Kidney epithelial cell (primary cell): ENCODE measurements at places on chromosomes 6 and 20. TPM values are rescaled to one million over a fixed set of nuclear protein-coding genes. Genes with fewer than 3 reads are reported as not detected.

Gene TRIM40
- not detected in 2 replicates for total RNA-seq

Gene DOK5
- total RNA-seq, result 3.1 and 3.5 TPM in 2 replicates

Gene HS3ST5
- total RNA-seq, result 0.14 and 0.25 TPM in 2 replicates

Gene TTK
- total RNA-seq, result 4.6 and 5.5 TPM in 2 replicates

Gene CD109
- 8.6 and 10.4 TPM in 2 replicates for total RNA-seq

Gene CALHM6
- 0.75 and 4.8 TPM in 2 replicates for total RNA-seq

Gene PRR18
- total RNA-seq, result 0.13 and 0.55 TPM in 2 replicates
